Mesothelial cell of epicardium (in vitro differentiated cells): ENCODE measurements at places on chromosomes 5 and 9. TPM values are rescaled to one million over a fixed set of nuclear protein-coding genes. Genes with fewer than 3 reads are reported as not detected.
A peak's percentile ranks its signal among the peaks of the same experiment; 100 is the strongest.

GRCh38 chr9:133513214-133514100 lies 11.3 kb downstream of the MYMK start:
- no peaks in the 10 kb centered on the region for H3K36me3 ChIP-seq
- no peak for DNase-seq
- peaks cover 30% of the 10 kb centered on the region for H3K4me1 ChIP-seq
- H3K27me3 ChIP-seq: no peaks in the 10 kb centered on the region

The GFM2 gene
- 34.3 to 37.3 TPM (median 37.3 TPM) in 3 replicates for total RNA-seq

GRCh38 chr9:131036071-131036470 lies 27.1 kb downstream of the LAMC3 start:
- no peaks in the 10 kb centered on the region for H3K27me3 ChIP-seq
- no peak overlapping the region for H3K27ac ChIP-seq
- no peak overlapping the region for H3K4me3 ChIP-seq
- H3K4me1 ChIP-seq: peaks cover 13% of the 10 kb centered on the region
- no peak for DNase-seq

- no peaks in the 10 kb centered on the region for H3K4me1 ChIP-seq
- no peak for DNase-seq
- no peak overlapping the region for H3K4me3 ChIP-seq
- H3K27ac ChIP-seq: no peak overlapping the region
- peaks cover 58% of the 10 kb centered on the region for H3K36me3 ChIP-seq
Observed at GRCh38 chr9:128588581-128589233, 36.3 kb downstream of the SPTAN1 start.

The TMEM215 gene
- 0.07 TPM in 1 of 3 replicates, not detected in the others for total RNA-seq

- H3K27me3 ChIP-seq: no peaks in the 10 kb centered on the region
- H3K4me3 ChIP-seq: peak overlapping the region; percentile 96
- H3K4me1 ChIP-seq: peaks cover 29% of the 10 kb centered on the region
- H3K36me3 ChIP-seq: no peaks in the 10 kb centered on the region
Observed at GRCh38 chr9:130713286-130713960, 19.8 kb downstream of the EXOSC2 start.

GRCh38 chr5:123044926-123045617 lies 8.5 kb upstream of the PPIC start:
- peaks cover 5% of the 10 kb centered on the region for H3K4me1 ChIP-seq
- no peak overlapping the region for H3K4me3 ChIP-seq
- no peak for DNase-seq
- peaks cover 2% of the 10 kb centered on the region for H3K36me3 ChIP-seq
- peaks cover 1% of the 10 kb centered on the region for H3K27me3 ChIP-seq

- DNase-seq: no peak
- no peaks in the 10 kb centered on the region for H3K27me3 ChIP-seq
- peak overlapping the region; percentile 55 for H3K27ac ChIP-seq
- no peak overlapping the region for H3K4me3 ChIP-seq
- peaks cover 64% of the 10 kb centered on the region for H3K4me1 ChIP-seq
Observed at GRCh38 chr5:74413403-74414048, 227.0 kb downstream of the ENC1 start.

DNA sequence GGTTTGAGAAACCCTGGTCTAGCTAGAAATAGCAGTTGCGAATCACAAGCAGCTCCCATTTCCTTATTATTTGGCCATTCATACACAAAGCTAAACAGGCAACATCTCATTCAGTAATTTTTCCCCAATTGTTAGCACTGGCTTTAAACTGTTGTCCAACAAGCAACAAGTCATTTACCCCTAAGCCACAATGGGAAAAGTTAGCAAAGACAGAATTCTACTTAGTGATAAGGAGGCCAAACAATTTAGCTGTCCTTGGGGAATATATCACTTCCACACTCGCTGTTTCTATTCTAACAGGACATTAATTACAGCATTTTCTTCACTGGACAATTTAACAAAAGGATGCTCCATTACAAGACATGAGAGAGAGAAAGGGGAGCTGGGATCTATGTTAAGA lies 2.8 kb downstream of the MYO10 start:
- DNase-seq: no peak
- H3K27ac ChIP-seq: no peak overlapping the region
- peaks cover 53% of the 10 kb centered on the region for H3K4me1 ChIP-seq
- H3K36me3 ChIP-seq: no peaks in the 10 kb centered on the region
- H3K27me3 ChIP-seq: peaks cover 18% of the 10 kb centered on the region

The RANBP17 gene
- 51.2 to 60.8 TPM (median 56.1 TPM) in 3 replicates for total RNA-seq

- H3K4me3 ChIP-seq: no peak overlapping the region
- H3K4me1 ChIP-seq: no peaks in the 10 kb centered on the region
- H3K27me3 ChIP-seq: no peaks in the 10 kb centered on the region
- H3K27ac ChIP-seq: no peak overlapping the region
Observed at GRCh38 chr5:121870489-121870888, 18.8 kb downstream of the FTMT start.

The TXNDC8 gene
- total RNA-seq: not detected in 3 replicates

DNA sequence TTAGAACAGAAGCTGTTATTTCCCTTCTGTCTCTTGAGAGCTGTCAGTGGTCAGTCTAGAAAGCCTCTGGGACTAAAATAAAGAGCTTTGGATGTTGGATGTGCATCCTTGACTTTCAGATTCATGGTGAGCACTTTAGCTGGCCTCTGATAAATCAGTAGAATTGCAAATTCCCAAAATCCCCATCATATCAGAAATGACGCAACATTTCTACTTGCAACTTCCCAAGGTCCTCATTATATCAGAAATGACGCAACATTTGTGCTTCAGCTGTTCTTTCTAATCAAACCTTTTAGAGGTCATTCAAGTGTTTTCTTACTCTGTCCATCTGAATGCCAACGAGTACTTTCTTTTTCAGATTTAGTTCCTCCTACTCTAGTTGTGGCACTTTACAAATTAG lies 167.3 kb upstream of the MOCS2 start:
- H3K27ac ChIP-seq: no peak overlapping the region
- no peak for DNase-seq
- no peak overlapping the region for H3K4me3 ChIP-seq
- peaks cover 2% of the 10 kb centered on the region for H3K36me3 ChIP-seq
- H3K27me3 ChIP-seq: no peaks in the 10 kb centered on the region

DNA sequence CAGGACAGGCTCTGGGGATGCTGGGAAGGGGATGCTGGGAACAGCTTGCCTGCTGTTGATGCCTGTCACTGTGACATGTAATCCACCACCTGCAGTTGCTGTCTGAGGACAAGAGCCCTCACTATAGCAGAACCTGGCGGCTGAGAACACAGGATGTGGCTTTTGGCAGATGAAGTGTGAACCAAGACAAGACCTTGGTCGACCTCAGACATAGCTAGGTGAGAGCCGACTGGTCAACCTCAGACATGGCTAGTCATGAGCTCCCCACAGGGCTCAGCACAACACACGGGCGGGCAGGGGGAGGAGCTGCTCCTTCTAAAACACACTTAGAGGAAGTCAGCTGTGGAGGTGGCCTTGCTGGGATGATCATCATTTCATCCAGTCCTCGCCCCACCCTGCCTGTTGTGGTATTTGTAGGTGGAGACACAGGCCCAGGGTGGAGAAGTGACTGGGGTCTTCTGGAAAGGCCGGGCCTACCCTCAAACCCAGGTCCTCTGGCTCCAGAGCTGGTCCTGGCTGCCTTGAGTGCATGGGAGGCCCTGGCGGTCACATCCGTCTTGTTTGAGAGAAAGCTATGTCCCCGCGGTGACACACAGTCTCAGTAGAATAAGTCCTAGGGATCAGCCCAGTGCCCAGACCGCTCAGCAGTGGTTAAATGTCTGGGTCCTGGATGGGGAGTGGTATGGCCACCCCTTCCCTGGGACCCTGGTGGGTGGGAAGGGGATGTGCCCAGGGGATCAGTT lies 6.1 kb downstream of the SUSD3 start:
- H3K27me3 ChIP-seq: no peaks in the 10 kb centered on the region
- no peak overlapping the region for H3K27ac ChIP-seq
- no peak for DNase-seq
- peaks cover 14% of the 10 kb centered on the region for H3K4me1 ChIP-seq
- no peaks in the 10 kb centered on the region for H3K36me3 ChIP-seq
- H3K4me3 ChIP-seq: no peak overlapping the region

The CARTPT gene
- not detected in 3 replicates for total RNA-seq

GRCh38 chr9:72863456-72864094 lies 89.3 kb downstream of the ALDH1A1 start:
- H3K4me1 ChIP-seq: peaks cover 12% of the 10 kb centered on the region
- no peak overlapping the region for H3K27ac ChIP-seq
- H3K4me3 ChIP-seq: no peak overlapping the region
- no peak for DNase-seq
- peaks cover 6% of the 10 kb centered on the region for H3K36me3 ChIP-seq

DNA sequence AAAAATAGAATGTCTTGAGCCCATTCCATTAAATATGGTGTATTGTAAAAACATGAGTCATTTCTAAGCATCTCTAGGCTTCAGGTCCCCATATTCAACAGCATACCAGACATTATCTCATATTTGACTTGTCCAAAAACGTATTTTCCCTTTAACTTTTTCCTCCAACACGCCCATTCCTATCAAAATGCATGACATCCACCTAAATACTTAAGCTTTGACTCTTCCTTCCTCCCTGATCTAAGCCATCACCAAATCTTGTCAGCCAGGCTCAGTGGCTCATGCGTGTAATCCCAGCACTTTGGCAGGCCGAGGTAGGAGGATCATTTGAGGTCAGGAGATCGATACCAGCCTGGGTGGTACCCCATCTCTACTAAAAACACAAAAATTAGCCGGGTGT lies 23.9 kb downstream of the VCP start:
- H3K4me1 ChIP-seq: no peaks in the 10 kb centered on the region
- no peak overlapping the region for H3K4me3 ChIP-seq
- no peak for DNase-seq
- H3K27me3 ChIP-seq: no peaks in the 10 kb centered on the region

The SHOC1 gene
- not detected in 3 replicates for total RNA-seq

GRCh38 chr9:111970827-111971226 lies 74.2 kb downstream of the UGCG start:
- H3K4me3 ChIP-seq: no peak overlapping the region
- no peaks in the 10 kb centered on the region for H3K27me3 ChIP-seq

GRCh38 chr5:6291961-6292360 lies 86.4 kb downstream of the MED10 start:
- H3K4me3 ChIP-seq: no peak overlapping the region
- H3K27me3 ChIP-seq: peaks cover 32% of the 10 kb centered on the region
- H3K36me3 ChIP-seq: no peaks in the 10 kb centered on the region
- no peak overlapping the region for H3K27ac ChIP-seq
- DNase-seq: no peak
- H3K4me1 ChIP-seq: no peaks in the 10 kb centered on the region

- no peaks in the 10 kb centered on the region for H3K27me3 ChIP-seq
- no peaks in the 10 kb centered on the region for H3K36me3 ChIP-seq
- no peak for DNase-seq
- H3K4me1 ChIP-seq: peaks cover 47% of the 10 kb centered on the region
- peak overlapping the region; percentile 5 for H3K4me3 ChIP-seq
Observed at GRCh38 chr9:13956107-13956506, 357.8 kb downstream of the NFIB start.

The TMEM174 gene
- not detected in 3 replicates for total RNA-seq

The ELOVL7 gene
- 8.6 to 9.4 TPM (median 9.2 TPM) in 3 replicates for total RNA-seq

The TPM2 gene
- total RNA-seq: 289 to 294 TPM (median 291 TPM) in 3 replicates

DNA sequence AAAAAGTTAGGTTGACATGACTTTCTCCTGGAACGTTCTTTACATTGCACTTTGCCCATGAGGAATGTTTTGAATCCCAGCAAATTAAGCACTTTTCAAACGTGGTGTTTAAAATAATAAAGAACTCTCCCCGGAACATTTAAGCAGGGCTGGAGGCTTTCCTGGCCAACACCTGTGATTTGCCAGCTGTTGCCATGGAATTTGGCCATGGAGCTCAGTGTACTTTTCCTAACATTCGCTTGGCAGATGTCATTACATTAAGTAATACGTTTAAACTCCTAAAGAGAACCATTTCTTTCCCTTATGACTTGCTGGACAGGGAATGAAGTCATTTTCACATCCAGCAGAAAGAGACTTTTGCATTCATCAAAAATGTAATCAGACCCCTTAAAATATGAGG lies 146.1 kb downstream of the GAS1 start:
- H3K27ac ChIP-seq: no peak overlapping the region
- H3K4me1 ChIP-seq: peaks cover 23% of the 10 kb centered on the region
- no peak overlapping the region for H3K4me3 ChIP-seq
- H3K36me3 ChIP-seq: no peaks in the 10 kb centered on the region
- no peak for DNase-seq
- no peaks in the 10 kb centered on the region for H3K27me3 ChIP-seq
